Gastrocnemius medialis (tissue), 4 donors: ENCODE measurements at places on chromosomes 1 and 21. TPM values are rescaled to one million over a fixed set of nuclear protein-coding genes. Genes with fewer than 3 reads are reported as not detected.

Gene CD1D
- total RNA-seq, result 0.82 TPM

- H3K27me3 ChIP-seq, result no peaks in the 10 kb centered on the region
- H3K4me1 ChIP-seq, result no peaks in the 10 kb centered on the region
- DNase-seq, result no peak
- no peak overlapping the region for H3K27ac ChIP-seq
Observed at GRCh38 chr1:24248859-24249258, 61.8 kb upstream of the IFNLR1 start.

Gene CDK11B
- 48.4 TPM for total RNA-seq

Gene RAB3B
- 0.04 TPM for total RNA-seq

Gene CRYZ
- total RNA-seq, result 20.7 TPM
